Trophoblast cell (in vitro differentiated cells and primary cell): ENCODE measurements at places on chromosomes 1 and 21.

DNA sequence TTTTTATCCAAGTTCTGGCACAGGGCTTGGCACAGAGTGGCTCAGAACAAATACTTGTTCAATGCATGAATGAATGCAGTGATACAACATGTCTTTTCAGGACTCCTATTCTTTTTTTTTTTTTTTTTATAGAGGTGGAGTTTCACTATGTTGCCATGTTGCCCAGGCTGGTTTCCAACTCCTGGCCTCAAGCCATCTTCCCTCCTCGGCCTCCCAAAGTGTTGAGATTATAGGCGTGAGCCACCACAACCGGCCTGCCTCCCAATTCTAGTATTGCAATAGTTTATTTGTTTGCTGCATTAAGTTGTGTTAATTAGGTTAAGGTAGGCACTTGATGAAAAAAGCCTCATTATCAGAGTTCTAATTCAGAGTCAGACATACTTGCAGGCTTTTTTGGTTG is 17.9 kb downstream of the UBE4B start:
- no peak for DNase-seq

- DNase-seq: no peak
Measured at GRCh38 chr1:167938080-167938636, 1.3 kb upstream of the MPC2 start.

DNA sequence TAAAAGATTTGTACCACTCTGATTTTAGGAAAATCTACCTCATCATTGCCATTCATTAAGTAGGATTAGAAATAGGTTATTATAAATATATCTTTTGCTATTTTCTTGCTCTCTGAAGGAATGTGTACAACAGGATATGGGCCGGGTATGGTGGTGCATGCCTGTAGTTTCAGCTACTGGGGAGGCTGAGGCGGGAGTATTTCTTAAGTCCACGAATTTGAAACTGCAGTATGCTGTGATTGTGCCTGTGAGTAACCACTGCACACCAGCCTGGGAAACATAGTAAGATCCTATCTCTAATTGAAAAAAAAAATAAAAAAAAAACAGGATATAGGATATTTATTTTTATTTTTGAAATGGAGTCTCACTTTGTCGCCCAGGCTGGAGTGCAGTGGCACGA is 50.0 kb downstream of the CLIC4 start:
- peak; percentile 21 for DNase-seq

DNA sequence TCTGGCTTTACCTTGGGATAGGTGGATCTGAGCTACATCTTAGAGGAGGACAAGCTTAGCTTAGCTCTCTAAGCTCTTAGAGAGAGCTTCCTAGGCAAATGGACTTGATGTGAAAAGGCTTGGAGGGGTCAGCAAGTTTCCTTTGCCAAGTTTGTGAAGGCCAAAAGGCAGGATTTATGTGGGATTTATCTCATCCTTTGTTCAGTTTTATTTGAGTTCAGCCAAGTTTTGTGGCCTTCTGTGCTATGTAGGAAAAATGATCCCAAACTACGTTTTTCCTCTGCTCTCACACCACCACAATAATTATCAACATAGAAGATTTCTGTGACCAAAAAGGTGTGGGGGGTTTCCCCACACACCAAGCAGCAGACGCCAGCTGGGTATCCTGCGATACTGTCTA is 26.0 kb upstream of the RNF11 start:
- no peak for DNase-seq

DNA sequence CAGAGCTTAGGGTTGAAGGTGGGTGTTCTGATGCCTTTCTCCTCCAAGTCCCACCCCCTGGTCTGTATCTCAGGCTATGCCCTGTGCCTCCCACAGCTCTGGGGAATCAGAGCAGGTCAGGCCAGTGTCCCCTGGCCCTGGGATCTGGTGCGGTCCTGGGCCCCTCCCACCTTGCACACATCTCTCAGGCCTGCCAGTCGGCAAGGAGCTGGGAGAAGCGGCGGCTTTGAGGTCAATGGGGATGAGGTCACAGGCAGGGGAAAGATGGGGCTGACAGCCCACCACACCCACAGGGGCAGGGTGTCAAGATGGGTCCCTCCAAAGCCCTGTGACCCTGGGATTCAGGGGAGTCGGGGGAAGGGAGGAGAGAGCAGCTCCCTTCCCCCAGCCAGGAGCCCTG is 65.4 kb upstream of the CASZ1 start:
- DNase-seq: no peak

DNA sequence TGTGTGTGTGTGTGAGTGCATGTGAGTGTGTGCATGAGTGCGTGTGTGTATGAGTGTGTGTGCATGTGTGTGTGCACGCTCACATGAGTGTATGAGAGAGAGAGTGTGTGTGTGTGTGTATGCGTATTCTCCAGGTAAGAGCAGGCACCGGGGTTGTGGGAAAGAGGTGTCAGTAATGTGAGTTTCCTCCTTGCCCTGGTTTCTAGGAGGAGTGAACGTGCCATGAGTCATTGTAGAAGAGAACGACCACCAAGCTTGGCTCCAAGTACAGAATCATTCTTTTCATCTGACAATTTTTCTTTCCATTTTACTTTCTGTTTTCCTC is 79.1 kb downstream of the POFUT2 start:
- no peak for DNase-seq

DNA sequence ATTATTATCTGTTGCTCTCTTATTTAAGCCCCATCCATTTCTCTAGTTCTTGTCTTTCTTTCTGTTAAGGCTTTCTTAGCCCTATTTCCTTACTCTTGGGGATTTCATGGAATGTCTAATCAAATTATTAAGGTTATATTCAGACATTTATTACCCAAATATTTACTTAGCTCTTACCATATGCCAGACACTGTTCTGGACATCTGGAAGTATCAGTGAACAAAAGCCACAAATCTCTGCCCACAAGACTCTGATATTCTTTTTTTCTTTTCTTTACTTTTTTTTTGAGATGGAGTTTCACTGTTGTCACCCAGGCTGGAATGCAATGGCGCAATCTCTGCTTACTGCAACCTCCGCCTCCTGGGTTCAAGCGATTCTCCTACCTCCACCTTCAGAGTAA is 74.3 kb upstream of the NBL1 start:
- DNase-seq: peak; percentile 21

GRCh38 chr1:167016100-167016750 is 27.1 kb downstream of the MAEL start:
- DNase-seq: no peak

DNA sequence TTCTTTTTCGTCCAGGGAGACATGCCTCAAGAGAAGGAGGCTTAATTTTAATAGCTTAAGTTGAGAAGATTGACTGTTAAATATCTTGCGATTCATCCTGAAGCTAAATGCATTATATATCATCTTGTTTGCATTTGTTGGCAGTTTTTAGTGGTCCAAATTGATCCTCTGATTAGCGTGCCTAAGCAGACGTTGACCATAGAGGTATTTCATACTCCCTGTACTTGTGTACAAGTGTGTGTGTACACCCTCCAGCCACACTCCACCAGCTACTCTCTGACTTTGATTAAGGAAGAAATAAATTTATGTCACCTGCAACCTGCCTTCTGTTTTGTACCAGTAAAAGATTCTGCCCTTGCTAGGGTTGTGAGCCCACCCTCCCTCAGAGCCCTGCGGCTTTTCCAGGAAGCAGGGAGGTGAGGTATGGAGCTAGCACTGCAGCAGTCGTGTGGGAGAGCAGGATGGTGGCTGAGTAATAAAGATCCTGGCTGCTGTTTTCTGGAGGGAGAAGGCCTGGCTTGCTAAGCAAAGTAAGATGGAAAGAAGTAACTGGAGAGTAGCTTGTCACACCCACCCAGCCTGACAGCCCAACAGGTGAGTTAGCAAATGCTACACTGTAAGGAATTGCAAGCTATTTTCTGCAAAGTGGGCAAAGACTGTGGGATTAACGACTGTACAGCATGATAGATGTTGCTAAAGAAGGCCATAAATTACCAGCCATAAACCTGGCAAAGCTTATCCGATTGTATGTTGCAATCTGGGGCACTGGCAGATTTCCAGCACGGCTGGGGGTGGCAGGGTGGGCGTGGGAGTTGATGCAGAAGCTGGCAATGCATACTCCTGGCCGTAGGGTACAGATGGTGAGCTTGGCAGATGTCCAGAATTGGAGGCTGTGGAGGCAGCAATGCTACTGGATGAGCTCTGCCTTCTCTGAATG is 170.2 kb downstream of the TNR start:
- no peak for DNase-seq

- peak; percentile 63 for DNase-seq
Measured at GRCh38 chr1:27109103-27109822, 45.7 kb downstream of the SLC9A1 start.

DNA sequence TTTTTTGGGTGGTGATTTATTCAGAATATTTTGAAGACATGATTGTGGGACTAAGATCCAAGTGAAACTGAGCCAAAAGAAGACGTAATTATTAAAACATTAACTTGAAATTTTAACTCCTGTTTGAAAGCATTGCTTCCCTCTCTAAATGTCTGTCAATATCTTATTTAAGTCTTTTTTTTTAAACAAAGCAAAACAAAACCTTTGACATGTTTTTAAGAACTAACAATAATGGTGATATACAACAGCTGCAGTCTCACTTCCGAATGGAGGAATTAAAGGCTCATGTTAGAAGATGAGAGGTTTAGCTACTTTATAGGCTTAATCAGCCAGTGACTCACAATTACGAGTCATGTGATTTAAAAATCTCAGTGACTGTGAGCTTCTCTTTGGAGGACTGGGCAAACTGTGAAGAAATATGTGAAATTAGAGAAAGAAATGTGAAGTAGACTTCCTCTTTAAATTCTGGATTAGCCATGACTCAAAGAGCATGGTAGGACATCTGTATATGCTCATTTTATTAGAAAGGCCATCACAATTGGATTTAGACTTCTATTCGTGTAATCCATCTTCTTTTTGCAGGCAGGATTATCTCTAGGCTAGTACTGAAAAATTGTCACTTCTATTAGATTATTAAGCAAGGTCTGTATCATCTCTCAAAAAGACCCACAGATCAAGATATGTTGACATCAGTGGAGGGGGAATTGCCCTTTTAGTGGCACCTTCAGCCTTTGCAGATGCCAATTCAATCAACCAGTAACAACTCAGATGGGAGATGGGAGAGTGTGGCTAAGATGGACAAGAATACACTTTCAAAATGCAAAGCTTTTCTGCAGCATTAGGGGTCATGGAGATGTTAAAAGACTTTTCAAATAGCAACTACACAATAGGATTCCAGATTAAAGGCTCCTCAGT is 28.7 kb downstream of the KCNA3 start:
- no peak for DNase-seq

- no peak for DNase-seq
Measured at GRCh38 chr1:104476126-104476525, 726.4 kb downstream of the AMY1C start.

- no peak for DNase-seq
Measured at GRCh38 chr1:35642471-35642955, 1.2 kb upstream of the PSMB2 start.

GRCh38 chr1:41240781-41241353 is 1.2 kb downstream of the SCMH1 start:
- no peak for DNase-seq

DNA sequence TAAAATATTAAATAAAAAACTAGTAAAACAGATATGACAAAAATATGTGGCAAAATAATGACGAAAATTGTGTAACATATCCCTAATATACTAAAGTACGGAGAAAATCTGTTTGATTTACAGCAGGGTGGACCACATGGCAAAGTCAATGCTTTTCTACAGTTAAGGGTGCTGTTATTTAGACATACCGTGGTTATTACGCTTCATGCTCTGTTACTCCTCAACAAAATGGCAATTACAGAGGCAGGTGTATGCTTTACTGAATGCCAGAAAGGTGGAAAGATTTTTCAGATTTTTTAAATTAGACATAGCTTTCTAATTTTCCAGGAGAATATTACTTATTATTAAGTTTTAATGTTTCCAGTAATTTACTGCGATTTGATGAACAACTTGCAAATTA is 343.9 kb upstream of the DPYD start:
- DNase-seq: no peak

DNA sequence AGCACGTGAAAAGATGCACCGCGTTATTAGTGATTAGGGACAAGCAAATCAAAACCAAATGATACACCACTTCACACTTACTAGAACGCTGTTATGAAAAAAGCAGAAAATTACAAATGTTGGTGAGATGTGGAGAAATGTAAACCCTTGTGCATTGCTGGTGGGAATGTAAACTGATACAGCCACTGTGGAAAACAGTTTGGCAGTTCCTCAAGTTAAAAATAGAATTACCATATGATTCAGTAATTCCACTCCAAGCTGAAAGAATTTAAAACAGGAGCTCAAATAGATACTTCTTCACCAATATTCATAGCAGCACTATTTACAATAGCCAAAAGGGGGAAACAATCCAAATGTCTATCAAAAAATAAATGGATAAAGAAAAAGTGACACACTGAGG is 10.3 kb upstream of the EVI5 start:
- no peak for DNase-seq

GRCh38 chr1:204145033-204145504 is 6.8 kb downstream of the ETNK2 start:
- no peak for DNase-seq

- DNase-seq: no peak
Measured at GRCh38 chr1:19517017-19517416, 31.7 kb upstream of the CAPZB start.

DNA sequence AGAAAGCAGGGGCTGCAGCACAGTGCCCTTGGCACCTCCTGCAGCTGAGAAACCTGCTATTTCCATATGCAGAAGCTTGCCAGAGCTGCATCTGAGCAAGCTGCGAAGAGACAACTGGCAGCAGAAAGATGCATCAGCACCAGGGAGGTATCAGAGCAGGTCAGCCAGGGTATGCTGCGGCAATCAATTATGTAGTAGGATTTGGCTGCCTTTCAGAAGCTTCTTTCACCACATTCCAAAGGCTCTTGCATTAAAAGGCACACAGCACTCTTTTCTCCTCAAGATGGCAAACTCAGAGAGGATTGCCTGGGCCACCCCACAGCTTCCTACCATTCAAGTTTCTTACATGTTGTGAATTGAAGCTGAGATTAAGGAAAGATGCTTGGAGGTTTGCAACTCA is 47.6 kb upstream of the RAP1A start:
- no peak for DNase-seq

DNA sequence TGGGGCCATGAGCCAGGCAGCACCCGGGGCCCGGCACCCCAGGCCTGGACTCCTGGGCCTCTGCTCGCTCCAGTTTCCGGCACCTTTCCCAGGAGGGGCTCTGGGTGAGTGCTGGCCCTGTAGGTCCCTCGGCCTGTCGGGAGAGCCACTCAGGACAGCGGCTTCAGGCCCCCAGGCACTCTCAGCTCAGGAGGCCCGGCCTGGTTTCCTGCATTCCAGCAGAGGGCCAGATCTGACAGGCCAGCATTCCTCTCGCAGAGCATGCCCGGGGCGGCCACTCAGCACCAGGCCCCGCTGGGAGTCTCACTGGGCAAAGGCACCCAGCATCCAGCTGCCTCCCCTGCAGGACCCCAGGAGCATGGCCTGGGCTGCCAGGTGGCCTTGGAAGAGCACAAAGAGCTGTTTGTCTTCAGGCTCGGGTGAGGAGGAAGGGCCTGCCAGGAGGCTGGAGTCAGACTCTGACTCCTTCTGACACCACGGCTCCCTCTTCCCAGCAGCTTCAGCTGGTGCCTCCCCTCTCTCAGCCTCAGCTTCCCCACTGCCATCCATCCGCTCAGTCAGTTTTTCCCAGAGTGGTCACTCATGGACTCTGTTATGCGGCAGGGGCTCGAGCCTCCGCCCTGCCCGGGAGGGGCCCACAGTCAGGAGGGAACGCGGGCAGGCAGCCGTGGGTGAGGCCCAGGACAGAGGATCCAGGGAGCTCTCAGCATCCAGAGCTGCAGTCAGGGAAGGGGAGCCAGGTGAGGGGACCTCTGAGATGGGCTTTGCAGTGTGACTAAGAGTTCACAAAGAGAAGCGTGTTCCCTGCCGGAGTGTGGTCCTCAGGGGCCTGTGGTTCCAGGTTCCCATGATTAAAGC is 51.7 kb downstream of the WNT9A start:
- peak; percentile 94 for DNase-seq

- DNase-seq: no peak
Measured at GRCh38 chr1:26811057-26811456, 15.4 kb upstream of the ZDHHC18 start.
